ENCODE measurements at places on chromosomes 5 and 9.

GRCh38 chr5:580436-580835 lies 31.7 kb upstream of the CEP72 start:
- no peak for DNase-seq

GRCh38 chr5:169131616-169132301 lies 169.2 kb downstream of the SLIT3 start:
- no peak for DNase-seq

DNA sequence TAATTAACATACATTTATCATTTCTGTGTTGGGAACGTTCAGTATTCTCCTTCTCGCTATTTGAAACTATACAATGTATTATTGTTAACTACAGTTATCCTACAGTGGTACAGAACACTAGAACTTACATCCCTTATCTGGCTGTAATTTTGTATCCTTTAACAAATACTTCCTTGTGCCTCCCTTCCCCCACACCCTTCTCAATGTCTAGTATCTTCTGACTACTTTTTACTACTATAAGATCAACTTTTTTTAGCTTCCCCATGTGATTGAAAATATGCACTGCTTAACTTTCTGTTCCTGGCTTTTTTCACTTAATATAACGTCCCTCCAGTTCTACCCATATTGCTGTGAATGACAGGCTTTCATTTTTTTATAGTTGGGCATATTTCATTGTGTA lies 253.5 kb downstream of the RAB3C start:
- DNase-seq: no peak

- no peak for DNase-seq
Measured at GRCh38 chr5:178467568-178468195, 122.5 kb downstream of the COL23A1 start.

DNA sequence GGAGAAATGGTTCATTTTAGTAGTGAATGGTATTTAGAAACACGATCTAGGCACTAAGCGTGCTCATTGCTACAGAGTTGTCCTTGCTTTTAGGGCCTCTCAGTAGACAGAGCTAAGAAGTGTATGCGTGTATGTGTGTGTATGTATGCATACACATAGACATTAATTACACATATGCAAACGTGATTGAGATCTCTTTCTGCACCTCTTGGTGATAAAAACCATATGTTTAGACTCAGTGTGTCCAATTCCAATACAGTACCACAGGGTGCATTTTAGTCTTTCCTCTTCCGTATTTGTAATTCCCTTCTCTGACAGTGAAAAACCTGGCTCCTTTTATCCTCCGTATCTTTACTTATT lies 13.1 kb downstream of the TRIO start:
- no peak for DNase-seq

Data from CD4-positive, alpha-beta memory T cell (primary cell).